Stimulated activated CD8-positive, alpha-beta memory T cell treated with anti-CD3 and anti-CD28 coated beads, Interleukin-4, amount 100 ng/mL, for 4 hours (primary cell): ENCODE measurements at places on chromosomes 1 and 21.

DNA sequence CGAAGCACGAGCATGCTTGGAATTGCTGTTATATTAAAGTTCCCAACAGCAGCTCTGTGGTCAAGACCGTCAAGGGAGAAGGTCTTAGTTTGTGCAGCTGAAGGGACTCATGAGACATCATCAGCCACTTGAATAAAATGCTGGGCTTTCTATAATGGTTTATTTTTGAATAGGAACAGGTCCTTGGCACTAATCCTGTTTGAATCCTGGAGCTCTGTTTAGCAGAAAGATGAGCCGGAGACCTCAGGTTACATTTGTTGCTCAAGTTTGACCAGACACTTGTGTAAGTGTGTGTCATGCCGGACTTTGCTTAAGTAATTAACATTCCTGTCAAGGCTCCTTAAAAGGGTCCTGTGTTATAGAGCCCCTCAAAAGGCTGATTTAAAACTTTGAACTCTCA lies 186.5 kb downstream of the ROR1 start:
- DNase-seq = no peak

DNA sequence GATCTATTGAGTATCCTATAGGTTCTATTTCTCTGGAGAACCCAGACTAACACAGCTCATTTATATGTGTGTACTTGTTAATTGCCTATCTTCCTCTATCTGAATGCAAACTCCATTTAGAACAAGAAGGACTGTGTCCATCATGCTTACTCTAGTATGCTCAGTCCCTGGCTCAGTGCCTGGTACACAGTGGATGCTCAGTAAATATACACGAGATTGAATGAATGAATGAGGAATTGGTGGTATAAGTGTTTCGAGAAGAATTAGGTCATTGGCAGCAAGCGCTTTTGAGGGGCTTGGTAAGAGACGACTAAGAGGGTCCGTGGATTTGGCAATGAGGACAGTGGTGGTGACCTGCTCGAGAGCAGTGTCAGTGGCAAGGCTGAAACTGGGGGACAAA lies 112.5 kb downstream of the CSMD2 start:
- no peak for DNase-seq

GRCh38 chr1:112143871-112144441 lies 154.5 kb upstream of the KCND3 start:
- no peak for DNase-seq

DNA sequence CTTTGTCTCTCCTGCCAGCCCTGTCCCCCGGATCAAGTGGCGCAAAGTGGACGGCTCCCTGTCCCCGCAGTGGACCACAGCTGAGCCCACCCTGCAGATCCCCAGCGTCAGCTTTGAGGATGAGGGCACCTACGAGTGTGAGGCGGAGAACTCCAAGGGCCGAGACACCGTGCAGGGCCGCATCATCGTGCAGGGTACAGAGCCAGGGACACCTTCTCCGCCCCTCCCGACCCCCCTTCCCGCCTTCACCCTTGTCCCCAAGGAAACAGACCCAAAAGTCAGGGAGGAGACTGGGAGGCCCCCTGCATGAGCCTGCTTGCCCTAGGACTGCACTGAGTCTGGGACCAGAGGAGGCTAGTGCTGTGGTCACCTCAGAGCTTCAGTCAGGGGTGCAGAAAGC lies 18.2 kb downstream of the CNTN2 start:
- no peak for DNase-seq

- no peak for DNase-seq
Observed at GRCh38 chr21:44295163-44295573, 4.7 kb upstream of the PFKL start.

GRCh38 chr1:116115476-116116439 lies 4.6 kb downstream of the MAB21L3 start:
- DNase-seq = no peak

DNA sequence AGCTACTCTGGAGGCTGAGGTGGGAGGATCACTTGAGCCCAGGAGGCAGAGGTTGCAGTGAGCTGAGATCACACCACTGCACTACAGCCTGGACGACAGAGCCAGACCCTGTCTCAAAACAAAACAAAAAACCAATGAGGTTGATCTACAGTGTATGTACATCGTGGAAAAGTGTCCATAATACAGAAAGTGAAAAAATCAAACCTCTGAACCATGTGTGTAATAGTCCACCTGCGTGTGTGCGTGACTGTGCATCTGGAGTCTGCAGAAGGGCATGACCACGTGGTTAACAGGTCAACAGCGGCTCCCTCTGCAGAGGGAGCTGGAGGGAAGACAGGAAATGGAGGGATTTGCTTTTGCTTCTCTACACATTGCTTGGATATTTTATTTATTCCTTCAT lies 32.4 kb upstream of the ENO1 start:
- DNase-seq = no peak

DNA sequence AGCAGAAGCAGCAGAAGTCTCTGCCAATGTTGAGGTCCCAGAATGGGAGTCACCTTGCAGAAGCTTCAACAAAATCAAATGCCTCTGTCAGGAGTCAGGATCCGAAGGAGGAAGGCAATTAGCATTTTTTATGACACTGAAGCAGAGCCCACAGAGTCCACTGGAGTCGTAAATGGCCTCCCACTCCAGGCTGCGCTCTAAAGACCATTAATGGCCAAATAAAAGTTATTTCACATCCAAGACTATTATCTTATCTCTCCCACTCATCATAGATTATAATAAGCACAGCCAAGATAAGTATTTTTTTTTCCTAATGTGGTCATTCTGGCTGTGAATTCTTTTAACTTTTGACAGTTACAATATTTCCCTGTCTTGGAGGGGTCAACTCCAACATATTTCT lies 191.1 kb upstream of the C8B start:
- DNase-seq = no peak

DNA sequence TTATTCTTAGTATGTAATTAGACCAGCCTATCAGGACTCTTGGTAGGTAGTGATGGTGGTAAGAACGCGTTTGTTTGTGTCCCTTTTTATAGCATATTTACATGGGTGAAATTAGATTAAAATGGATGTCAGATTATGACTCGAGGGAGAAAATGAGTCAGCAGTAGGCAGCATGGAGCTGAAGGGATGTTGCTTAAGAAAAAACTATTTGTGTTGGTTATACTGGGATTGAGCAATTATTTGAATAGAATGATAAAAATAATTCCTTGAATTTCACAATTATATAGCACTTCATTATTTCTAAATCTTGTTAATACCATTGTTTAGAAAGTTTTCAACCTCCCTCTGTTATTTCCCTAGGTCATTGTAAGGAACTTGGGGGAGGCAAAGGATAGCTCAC lies 348.8 kb downstream of the RYR2 start:
- DNase-seq = no peak

DNA sequence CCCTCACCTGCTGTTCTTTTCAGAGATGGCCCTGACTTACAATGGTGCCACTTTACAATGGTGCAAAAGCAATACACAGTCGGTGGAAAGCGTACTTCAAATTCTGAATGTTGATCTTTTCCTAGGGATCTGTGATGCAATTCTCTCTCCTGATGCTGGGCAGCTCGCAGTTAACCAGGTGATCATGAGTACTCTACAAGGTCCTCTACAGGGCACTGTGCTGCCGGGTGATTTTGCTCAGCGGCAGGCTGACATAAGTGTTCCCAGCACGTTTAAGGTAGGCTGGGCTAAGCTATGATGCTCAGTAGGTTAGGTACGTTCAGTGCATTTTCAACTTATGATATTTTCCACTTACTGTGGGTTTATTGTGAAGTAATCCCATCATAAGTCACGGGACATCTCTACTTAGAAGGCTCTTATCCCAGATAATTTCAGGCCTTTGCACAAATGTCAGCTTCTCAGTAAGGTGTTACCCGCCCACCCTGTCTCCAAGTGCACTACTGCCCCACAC lies 126.5 kb downstream of the KCNN3 start:
- DNase-seq = no peak
